BE2C (cell line): ENCODE measurements at places on chromosomes 4 and X.

- DNase-seq: no peak
Measured at GRCh38 chr4:102429553-102429952, 71.6 kb upstream of the NFKB1 start.

DNA sequence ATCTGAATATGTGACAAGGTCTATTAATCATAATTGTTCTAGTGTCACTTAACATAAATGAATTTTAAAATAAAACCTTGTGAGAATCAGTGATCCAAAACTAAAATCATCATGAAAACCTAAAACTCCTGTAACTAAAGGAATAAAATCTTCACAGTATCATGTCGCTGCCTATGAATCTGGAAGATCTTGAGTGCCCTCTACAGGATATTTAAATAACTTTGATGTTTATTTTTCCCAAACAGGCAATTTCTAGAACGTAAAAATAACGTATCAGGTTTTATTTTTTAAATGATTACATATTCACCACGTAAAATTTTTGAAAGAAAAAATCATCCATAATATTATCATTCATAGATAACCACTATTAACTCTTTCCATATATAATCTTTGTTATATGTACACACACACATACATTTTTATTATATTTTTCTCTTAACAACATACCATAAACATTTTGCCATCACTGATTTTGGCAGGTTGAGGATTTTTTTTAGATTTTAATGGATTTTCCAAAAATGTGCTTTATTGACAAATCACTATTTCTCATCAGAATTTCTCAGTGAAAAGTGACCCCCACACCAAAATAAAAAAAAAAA, 79.6 kb downstream of the COMMD8 start:
- DNase-seq: no peak

DNA sequence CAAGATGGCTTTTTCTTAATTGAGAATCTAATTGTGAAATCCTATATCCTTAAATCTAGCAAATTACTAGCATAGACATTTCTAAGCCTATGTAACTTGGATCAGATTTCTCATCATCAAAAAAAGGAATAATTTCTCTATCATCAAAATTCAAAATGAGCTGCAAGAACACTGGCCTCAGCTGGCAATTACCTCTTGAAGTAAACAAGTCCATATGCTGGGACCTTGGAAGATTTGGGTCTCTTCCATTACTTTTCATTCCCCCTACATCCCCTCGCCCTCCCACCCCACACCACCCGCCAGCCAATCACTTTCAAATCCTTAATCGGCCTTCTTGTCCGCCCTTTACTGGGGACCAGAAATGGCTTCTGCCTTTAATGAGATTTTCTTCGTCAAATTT, 23.3 kb upstream of the MBTPS2 start:
- DNase-seq: no peak

GRCh38 chr4:14361084-14361483, 641.2 kb upstream of the CPEB2 start:
- DNase-seq: no peak

GRCh38 chr4:1261107-1261928, 12.4 kb upstream of the CTBP1 start:
- DNase-seq: no peak

DNA sequence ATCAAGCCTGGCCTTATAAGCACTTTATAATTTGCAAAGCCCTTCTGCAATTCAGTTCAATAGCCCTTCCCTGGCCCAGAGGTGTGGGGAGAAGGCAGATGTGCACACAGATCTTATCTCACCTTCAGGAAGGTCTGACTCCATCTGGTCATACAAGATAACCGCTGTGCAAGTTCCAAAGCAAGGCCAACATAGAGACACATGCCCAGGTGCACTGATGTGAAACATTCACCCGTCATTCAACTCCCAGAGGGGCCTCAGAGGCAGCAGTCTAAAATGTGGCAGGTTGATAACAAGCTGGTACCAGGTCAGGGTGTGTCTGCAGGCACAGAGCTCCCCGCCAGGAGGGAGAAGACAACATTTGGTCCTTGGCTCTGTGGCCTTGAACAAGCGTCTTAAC, 10.9 kb upstream of the WFS1 start:
- DNase-seq: no peak

DNA sequence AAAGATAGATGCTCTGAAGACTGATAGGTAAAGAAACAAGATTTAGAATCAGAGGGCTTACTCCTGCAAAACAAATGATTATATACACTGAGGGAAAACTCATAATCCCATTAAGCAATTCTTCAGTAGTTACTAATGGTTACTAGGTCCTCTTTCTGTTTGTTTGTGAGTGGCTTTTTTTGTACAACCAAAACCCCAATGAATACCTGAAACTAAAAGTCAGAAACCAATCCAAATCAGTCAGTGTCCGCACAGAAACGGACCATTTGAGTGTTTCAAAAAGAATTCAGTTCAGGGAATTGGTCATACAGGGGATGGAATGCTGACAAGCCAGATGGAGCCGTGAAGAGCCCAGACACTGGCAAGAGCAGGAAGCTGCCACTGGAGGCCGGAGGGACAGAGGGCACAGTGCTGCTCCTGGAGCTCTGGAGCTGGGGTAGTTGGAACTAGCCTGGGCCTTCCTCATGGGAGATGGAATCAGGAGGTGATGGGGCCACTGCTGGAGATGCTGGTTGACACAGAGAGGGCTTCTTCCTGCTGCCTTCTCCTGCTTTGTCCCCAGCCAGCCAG, 31.9 kb downstream of the SETD7 start:
- DNase-seq: no peak

DNA sequence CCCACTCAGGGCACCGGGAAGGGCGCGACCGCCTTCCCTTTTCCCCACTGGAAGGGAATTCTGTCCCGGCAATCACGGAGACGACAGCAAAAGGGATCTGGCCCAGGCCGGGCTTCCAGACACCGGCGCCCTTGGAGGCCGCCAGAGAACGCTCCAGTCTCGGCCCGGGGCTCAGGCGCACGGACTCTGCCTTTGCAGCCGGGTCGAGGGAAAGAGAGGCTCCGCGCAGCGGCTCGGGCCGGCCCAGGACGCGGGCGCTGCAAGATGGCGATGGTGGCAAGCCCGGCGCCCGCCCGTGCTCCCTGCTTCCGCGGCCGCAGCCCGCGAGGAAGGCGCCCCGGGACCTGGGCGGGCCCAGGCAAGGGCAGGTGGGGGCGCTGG, 1.1 kb downstream of the CTBP1 start:
- no peak for DNase-seq

DNA sequence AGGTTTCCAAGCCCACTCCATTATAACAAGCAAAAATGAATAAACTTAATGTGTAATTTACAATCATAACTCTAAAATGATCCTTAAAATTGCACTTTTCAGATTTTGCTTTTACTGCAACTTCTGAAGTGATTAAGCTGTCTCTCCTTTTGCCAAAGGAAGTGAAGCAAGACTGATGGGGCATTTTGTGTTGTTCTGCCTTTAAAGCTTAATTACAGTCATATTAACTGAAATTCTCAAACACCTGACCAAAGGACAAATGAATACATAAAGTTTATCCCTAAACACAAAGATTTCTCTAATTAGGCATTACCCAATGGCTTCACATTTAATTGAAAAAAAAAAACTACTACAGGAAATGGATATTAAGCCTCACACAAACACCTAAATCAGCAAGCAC, 101.8 kb downstream of the ATP11C start:
- DNase-seq: no peak

DNA sequence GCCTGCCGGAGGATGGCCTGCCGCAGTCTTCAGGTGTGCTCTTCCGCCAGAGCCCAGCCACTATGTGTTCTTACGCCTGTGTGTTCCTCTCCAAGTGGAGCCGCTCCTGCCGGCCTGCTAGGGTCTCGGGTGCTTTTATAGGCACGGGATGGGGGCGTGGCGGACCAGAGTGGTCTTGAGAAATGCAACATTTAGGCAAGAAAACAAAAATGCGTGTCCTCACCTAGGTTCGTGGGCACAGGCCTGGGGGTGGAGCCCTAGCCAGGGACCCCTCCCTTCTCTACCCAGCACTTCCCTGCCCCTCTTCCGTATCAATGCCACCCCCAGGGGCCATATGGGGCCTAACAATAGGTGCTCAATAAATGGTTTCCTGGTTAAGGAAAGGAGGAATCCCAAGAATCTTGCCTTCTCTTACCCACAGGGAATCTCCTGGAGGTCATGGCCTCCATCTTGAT, 34.4 kb upstream of the LRBA start:
- no peak for DNase-seq

GRCh38 chr4:105191621-105192210, 45.0 kb downstream of the TET2 start:
- DNase-seq: no peak

DNA sequence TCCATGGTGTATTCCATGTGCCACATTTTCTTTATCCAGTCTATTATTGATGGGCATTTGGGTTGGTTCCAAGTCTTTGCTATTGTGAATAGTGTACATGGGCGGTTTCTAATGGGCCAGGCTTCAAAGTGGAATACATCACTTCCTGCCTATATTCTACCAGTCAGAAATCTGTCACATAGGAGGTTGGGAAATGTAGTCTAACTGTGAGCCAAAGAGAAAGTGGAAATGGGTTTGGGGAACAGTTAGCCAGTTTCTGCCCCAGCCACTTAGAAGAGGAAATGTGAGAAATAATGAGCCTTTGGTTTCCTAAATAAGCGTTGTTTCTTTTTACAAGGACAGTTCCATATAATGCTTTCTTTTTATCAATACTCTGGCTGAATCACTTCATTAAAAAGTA, 85.1 kb upstream of the AP1S2 start:
- DNase-seq: no peak

DNA sequence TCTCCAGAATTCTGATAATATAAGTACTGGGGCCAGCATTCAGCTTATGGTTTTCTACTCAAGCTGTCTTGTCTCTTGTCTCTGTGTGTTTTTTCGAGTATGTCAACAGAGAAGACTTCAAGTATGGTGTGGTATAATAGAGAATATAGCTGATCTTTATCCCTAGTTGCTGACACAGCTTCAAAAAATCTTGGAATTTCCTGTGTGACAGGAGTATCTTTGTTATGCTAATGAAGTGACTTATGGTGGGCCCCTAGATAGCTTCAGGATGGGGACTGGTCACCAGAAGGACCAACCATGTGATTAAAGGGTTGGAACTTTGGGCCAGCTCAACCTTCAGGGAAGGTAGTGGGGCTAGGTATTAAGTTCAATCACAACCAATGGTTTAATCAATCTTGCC, 2.9 kb downstream of the GPRASP3 start:
- no peak for DNase-seq

GRCh38 chrX:75155447-75155826, 646 bp downstream of the ABCB7 start:
- no peak for DNase-seq

GRCh38 chr4:20046931-20047677, 204.6 kb upstream of the SLIT2 start:
- DNase-seq: no peak

- no peak for DNase-seq
Measured at GRCh38 chr4:5568336-5568735, 140.0 kb downstream of the EVC2 start.

DNA sequence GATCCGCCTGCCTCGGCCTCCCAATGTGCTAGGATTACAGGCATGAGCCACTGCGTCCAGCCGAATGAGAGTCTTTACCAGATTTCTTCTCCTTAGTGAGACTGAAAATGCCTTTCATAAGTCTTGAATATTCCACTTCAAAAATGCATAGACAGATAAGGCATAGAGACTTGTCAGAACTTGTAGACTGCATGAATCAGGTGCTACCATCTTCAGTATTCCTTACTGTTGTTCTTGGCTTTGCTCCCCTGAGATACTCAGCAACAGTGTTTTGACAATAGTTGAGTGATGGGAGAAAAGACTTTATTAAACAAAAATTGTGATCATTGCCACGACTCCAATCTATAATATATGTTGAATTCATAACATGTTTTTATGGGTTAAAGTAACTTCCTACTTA, 11.0 kb downstream of the TKTL2 start:
- no peak for DNase-seq

DNA sequence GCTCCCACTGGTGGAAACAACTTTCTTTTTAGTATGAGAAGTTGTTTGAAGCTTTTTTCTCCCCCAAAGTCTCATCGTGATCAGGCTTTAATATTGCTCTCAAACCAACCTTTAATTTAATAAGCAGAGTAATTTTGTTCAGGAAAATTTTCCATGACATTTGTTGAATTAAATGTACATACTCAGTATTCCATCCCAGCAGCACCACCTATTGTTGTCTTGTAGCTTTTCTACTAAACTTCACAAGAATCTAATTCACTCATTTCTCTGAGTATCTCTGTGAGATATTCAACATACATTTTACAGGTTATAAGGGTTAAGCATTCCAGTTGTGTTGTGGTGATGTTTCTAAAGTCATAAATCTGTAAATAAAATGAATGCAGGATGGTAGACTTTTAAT, 218.3 kb upstream of the HAND2 start:
- peak; percentile 47 for DNase-seq

GRCh38 chr4:83850435-83850834, 314.5 kb downstream of the GPAT3 start:
- DNase-seq: no peak

DNA sequence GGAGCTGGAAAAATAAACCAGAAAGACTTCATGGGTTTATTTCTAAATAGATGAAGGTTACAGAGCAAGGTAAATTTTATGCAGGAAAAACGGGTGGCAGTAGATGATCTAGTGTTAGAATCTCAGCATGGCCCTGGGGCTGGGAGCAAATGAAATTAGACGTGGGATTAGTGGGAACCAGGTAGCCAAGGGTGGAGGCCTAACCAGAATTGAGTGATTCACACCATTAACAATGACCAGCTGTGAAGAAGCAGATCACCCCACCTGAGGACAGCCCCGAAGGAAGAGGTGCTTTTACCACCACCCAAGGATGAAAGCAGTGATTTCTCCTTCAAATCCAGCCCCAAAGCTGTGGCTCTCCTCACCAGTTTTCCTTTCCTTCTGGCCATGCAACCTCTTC, 20.8 kb upstream of the ACSL1 start:
- no peak for DNase-seq
